ENCODE measurements at places on chromosomes 13 and 19.

GRCh38 chr19:17794731-17795494 is at the start of gene B3GNT3:
TSS of gene B3GNT3 (plus strand) at chr19:17795138. CDS start at chr19:17807808, 12,670 bp downstream.
- DNase-seq = no peak

DNA sequence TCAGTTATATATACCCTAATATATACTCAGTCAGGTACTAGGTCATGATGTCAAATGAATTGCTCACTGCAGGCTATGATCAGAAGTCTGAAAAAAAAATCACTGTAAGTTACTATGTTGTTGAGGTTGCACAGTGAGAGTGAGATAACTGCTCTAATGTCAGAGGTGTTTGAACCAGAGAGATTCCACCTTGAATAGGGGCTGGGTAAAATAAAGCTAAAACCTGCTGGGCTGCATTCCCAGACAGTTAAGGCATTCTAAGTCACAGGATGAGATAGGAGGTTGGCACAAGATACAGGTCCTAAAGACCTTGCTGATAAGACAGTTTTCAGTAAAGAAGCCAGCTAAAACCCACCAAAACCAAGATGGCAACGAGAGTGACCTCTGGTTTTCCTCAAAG is 10.2 kb downstream of the EPSTI1 start:
- no peak for DNase-seq

DNA sequence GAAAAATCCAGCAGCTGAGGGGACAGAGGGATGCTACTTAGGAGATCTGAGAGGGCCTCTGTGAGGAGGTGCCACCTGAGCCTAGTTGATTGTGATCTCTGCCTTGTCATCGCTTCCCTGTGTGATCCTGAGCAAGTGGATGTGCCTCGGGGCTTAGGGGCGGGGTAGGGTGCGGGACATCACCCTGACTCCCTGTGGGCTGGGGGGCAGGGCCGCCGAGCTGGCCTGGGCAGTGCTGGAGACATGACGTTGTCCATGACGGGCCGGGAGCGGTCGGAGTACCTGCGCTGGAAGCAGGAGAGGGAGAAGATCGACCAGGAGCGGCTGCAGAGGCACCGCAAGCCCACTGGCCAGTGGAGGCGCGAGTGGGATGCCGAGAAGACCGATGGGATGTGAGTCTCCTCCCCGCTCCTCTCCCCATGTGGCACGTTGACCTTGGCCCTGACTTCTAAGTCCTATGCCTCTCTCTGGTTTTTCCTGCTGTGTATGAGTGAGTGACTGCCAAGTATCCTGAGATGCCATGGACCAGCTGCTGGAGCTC is 8.2 kb upstream of the INAFM1 start:
- DNase-seq = no peak

DNA sequence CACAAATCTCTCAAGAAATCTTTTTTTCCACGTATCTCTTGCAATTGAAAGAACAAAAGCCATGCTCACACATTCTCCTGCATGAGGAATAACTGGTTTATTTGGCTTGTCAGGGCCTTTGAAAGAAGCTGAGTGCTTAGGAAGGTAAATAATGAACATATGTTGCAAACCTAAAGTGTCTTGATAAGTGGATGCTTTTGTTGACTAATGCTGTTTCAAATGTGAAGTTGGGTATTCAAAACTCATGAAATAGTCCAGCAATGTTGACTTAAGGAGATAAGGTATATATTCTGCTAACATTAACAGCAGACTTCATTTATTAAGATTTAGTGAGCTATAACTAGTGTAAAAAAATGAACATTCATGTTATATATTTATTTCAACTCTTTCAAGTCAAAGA is 1792.7 kb upstream of the MIR17HG start:
- no peak for DNase-seq

- DNase-seq = no peak
Observed at GRCh38 chr13:111385183-111385857, 64.9 kb downstream of the TEX29 start.

DNA sequence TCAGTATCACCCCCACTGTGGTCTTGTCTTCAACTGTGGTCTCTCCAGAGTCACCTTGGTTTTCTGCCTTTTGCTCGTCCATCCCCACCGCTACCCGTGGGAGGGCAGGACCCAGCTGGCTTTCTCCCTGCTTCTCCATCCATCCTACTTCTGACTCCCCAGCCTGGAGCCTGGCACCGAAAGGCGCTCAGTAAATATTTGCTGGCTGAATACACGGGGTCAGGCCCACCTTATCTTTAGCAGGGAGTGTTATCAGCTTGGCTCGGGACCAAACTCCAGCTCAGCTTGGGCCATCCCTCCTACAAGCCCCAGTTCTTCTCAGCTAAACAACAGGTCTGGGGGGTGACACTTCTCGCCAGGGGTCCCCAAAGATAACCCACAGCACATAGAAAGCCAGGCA is 62.0 kb upstream of the KLF2 start:
- DNase-seq = no peak

- DNase-seq = no peak
Observed at GRCh38 chr13:28012896-28013295, 24.4 kb upstream of the URAD start.

- no peak for DNase-seq
Observed at GRCh38 chr19:48836089-48837017, at the start of gene HSD17B14. TSS of gene HSD17B14 (minus strand) at chr19:48836491. CDS start at chr19:48836411, 80 bp downstream.

DNA sequence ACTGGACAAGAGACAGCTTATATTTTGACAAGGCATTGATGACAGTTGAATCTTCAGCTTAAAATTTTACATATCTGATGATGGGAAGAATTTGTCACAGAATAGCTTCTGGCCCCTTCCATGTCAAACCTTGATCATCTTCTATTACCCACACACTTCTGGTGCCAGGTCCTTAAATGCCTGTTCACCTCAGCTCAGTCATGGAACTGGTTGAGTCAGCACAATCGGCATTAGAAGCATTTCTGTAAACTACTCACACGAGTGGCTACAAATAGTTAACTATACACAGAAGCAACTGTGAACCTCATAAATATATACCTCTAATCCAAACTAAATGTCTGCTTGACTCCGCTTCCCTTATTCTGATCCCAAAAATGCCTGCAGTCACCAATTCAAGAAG is 161.2 kb downstream of the FOXO1 start:
- no peak for DNase-seq

DNA sequence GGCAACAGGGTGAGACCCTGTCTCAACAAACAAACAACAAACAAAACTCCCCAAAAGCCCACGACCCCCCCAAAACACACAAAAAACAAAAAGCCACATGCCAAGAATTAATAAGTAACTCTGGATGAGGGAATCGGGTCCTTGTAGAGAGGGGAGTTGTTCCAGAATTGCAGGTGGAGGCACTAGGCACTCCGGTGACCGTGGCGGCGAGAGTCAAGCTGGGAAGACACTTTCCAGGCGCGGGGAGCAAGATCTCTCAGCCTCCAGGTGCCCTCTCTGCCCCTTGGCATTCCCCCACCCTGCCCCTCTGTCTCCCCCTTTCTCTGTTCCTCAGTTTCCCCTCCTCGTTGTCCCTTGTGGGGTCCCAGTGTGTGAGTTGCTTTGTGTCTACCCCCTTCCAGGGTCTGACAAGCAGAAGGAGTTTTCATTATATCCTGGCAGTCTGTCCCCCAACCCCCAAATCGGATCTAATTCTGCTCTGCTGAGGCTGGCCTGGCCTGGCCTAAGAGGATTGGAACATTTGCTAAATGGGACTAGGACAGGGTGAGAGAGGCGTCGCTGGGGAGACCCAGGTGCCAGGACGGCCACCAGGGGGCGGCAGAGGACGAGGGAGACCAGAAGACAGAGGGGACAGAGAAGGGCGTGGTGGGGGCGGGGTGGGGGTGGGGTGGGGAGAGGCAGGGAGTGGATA is 8.3 kb upstream of the CRX start:
- peak; percentile 35 for DNase-seq

DNA sequence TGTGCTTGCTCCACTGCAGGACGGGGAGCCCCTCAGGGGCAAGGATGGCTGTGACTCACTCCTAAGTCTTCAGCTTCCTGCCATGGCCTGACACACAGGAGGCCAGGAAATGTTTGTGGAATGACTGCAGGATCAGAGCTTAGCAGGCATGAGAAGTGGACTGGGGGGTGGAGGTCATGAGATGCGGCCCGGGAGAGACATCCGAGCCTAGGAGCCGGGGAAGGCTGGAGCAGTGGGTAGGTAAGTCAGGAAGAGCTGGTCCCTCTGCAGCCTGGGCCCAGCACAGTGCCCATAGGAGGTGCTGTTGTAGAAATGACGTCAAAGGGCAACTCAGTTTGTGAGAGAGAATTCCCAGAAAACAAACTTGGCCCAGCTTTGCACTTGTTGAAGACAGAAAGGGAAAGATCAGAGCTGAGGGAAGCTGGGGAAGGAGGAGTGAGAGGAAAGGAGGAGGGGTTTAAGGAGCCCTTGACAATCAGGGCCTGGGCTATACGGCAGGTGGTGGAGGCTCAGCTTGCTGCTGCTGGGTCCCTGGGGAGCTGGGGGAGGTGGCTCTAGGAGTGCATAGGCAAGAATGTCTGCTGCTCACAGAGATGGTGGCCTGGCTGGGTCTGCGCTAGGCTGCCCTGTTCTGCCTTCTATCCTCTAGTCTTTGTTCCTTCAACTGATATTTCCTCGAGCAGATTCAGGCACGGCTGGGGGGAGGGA is 18.5 kb downstream of the POU2F2 start:
- DNase-seq = no peak

DNA sequence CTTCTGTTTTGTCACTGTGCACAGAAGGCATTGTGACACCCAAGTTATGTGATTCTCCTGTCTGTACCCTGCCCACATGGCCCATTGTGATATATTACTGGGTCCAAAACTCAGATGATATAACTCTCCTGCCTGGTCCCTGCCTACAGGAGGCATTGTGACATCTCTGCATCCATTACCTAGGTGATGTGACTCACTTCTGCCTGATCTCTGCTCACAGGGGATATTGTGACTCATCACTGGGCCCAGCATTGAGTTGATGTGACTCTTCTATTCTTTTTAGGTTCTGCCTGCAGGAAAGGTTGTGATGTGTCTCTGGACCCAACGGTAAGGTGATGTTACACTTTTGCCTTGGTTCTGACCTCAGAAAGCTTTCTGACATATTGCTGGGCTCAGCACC is 67.9 kb upstream of the ZNF724 start:
- no peak for DNase-seq

- DNase-seq = no peak
Observed at GRCh38 chr13:87331178-87331577, 340.0 kb upstream of the SLITRK5 start.

DNA sequence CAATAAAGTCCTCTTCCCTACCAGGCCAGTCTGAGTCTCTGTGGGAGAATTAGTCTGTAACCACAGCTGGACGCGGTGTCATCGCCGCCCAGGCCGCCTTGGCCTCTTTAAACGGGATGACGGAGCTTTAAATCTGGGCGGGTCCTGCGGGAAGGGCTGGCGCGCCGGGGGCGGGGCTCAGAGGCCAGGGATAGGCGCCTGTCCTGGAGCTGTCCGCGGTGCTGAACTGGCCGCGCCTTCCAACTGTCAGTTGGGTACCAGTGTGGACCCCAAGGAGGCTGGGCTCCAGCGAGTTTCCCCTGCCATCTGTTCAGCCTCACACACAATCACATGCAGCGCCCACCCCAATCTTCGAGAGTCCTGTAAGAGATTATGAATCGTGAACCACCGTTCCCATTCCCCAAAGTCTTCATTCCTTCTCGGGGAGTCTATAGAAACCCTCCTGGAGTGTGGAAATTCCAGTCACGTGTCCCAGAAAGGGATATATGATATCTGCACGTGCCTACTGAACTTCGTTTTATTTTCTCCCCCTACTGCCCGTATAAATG is 11.5 kb downstream of the APLP1 start:
- DNase-seq = peak; percentile 47

DNA sequence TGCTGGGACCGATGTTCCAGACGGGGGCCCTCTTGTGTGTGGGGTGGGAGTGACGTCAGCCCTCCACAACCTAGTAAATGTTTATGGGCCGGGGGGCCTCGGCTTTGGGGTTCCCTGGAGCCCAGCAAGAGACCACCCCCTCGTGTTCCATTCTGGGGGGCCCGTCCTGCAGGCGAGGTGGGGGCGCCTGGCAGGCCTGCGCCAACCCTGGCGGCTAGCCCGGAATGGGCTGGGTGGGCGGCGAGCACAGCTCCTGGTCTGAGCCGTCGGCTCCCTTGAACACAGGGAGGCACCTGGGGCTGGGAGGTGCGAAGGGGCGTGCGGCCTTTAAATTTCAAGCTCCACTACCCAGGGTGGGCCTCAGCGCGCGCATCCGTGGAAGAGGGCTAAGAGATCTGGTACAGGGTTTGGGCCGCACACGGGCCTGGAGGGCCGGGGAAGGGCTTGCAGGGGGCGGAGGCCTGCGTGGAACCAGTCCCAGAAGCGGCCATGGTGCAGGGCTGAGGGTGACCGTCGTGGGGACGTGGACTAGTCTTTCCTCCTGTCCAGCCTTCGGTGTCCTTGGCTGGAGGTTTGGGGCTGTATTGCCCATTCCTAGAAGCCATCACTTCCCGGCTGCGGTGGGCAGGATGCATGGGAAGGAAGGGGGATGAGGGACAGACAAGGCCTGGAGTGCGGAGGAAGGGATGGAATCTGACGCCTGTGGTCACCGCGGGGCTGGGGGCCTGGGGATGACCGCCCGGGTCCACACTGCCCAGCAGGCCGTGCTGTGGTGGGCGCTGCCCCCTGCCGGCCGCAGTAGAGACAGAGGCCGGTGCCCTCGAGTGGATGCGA is 11.4 kb downstream of the NDUFA11 start:
- no peak for DNase-seq

DNA sequence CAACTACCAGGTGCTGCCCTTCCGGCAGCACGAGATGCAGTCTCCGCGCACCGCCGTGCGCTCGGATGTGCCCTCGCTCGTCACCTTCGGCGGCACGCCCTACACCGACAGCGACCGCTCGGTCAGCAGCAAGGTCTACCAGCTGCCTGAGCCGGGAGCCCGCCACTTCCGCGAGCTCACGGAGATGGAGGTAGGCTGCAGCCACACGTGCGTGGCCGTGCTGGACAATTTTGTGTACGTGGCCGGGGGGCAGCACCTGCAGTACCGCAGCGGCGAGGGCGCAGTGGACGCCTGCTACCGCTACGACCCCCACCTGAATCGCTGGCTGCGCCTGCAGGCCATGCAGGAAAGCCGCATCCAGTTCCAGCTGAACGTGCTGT is 15.2 kb upstream of the CRTC1 start:
- DNase-seq = no peak

GRCh38 chr13:43764349-43764748 is 22.4 kb downstream of the ENOX1 start:
- DNase-seq = no peak

DNA sequence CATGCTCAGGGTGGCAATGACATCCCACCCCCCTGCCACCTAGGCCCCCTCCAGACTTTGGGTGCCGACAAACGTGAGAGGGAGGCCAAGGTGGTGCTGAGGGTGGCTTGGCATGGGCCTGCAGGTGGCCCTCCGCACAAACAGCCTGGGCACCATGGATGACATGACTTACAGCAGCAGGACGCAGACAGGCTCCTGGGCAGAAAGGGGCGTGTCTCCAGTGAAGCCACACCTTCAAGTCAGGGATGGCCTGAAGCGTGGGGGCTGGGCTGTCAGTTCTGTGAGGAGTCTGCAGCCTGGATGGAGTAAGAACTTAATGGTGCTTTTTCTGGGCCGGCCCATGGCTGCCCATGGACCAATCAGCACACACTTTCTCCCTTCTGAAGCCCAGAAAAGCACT is 25.3 kb downstream of the POMP start:
- DNase-seq = no peak
